ENCODE measurements at places on chromosomes 13 and 19. TPM values are rescaled to one million over a fixed set of nuclear protein-coding genes. Genes with fewer than 3 reads are reported as not detected.

- no peak for DNase-seq
Measured at GRCh38 chr19:7933411-7933810, 7.5 kb upstream of the CTXN1 start.

Gene SPTBN4
- total RNA-seq: not detected

GRCh38 chr19:6249296-6249695, 30.5 kb downstream of the MLLT1 start:
- DNase-seq: no peak

DNA sequence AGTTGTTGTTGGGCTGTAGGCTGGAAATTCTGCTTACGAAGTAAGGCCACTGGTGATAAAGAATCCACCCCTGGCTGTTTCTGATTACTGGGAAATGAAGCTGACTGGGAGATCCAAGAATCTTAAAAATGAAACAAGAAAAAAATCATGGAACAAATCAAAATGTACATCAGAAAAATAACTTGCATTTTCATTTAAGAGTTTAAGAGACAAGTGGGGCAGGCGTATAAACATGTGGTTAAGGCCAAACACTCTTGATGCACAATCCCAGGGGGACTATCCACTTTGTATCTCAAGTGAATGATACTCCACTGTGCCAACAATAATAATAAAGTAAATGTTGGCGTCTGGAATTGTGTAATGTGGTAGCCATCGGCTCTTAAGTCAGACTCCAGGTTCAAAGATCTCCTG, 24.6 kb downstream of the ZMYM5 start:
- no peak for DNase-seq

- no peak for DNase-seq
Measured at GRCh38 chr13:67070306-67070705, 159.8 kb downstream of the PCDH9 start.

DNA sequence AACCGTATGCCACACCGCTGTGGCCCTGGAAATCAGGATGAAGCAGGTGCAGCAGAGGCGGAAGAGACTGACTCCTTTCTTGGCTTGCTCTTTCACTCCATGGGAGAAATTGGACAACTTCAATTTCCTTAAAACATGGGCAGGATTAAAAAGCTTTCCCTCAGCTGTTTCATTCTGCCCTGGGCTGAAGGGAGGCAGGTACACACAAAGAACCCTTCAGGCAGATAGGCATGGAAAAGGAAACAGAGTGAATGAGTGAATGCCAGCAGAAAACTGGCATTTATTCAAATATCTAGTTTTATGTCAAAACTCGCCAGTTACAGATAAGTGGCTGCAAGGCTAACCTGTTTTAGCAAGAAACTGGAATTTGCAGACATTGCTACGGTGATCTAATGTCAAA, 71.0 kb upstream of the SLC15A1 start:
- DNase-seq: no peak

DNA sequence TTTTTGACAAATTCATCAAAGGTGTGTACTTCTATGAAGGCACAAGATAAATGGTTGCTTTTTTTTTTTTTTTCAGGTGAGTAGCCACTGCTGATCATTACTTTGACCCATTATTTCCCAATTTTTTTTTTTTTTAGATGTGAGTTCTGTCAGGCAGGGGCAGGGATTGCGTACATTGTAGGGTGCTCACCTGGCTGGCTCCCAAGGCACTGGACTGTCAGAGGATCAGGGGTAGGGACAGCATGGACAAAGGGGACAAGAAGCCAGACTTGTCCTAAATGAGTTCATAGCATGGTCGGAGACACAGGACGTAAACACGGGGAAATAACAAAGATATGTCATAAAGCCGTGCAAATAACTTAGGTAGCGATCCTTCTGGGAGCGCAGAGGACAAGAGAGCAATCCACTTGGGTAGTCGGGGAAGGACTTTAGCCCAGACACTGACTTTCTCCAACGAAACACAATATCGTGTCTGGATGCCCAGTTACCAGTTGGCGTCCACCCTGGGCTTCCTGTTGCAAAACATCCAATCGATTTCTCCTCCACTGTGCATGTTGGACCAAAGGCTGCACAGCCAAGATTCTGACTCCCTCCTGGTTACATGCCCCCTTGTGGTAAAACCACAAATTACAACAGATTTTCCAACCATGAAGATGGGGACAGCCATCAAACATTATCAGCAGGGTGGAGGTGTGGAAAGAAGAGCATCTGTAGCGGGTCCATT, 27.5 kb upstream of the KATNAL1 start:
- peak; percentile 20 for DNase-seq

DNA sequence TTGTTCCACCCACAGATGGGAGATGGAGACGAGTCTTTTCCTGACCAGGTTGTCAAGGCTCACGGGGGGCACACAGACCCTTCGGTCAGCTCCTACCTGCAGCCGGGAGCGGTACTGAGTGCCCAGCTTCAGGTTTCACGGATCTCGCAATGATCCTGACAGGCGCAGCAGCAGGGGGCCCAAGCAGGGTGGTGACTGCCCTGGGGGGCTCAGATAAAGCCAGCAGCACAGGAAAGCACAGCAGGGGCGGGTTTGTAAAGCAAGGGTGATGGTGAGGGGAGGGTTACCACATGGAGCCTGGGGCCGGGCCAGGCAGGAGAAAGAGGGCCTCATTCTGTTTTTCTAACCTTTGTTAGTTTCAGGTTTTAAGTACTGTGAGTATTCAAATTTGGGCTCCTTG, 41.7 kb upstream of the ATP11A start:
- no peak for DNase-seq

Gene SMIM24
- not detected for total RNA-seq

- DNase-seq: no peak
Measured at GRCh38 chr13:113076681-113077401, 28.8 kb upstream of the F7 start.

Gene RFPL4A
- not detected for total RNA-seq

DNA sequence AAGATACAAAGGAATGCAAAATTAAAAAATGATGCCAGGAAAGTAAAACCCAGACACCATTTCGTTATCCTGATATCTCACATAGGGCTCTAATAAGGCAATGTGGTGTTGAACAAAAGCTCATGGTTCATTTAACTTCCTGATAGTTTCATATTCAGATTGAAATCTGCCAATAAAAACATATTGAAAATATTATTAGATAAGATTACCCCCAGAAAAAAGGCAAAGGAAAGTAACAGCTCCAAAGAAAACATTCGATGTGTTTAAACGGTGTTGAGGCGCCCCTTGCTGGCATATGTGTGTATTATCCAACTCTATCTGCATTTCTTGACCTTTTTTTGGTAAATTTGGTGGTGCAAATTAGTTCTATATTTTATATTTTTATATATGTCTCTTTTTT, 75.9 kb downstream of the ESD start:
- no peak for DNase-seq

Gene FCER2
- not detected for total RNA-seq

Gene KLK7
- total RNA-seq: not detected

DNA sequence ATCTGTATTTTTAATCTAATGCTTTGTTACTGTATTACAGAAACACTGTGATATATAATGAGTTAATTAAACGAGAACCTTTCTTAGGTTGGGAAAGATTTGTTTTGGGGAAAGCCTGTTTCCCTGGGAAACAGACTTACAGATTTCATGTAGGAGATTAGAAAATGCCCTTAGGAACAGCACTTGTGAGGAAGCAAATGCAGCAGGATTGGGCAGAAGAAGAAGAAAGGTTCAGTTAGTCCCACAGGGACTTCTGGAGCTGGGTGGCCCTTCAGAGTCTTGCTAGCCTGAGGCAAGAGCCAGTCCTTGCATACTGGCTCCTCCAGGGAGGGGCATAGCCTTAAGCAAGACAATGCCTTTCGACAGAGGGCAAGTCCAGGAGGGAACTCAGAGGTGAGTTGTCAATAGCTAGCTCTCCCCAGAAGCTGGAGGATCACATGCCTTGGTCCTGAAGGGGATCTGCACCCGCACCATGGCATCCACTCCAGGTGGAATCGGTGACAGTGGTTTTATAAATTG, 36.8 kb downstream of the N4BP2L1 start:
- DNase-seq: no peak

Measured in glomerular endothelial cell (primary cell).